ENCODE measurements at places on chromosomes 5 and 9.
A peak's percentile ranks its signal among the peaks of the same experiment; 100 is the strongest.

DNA sequence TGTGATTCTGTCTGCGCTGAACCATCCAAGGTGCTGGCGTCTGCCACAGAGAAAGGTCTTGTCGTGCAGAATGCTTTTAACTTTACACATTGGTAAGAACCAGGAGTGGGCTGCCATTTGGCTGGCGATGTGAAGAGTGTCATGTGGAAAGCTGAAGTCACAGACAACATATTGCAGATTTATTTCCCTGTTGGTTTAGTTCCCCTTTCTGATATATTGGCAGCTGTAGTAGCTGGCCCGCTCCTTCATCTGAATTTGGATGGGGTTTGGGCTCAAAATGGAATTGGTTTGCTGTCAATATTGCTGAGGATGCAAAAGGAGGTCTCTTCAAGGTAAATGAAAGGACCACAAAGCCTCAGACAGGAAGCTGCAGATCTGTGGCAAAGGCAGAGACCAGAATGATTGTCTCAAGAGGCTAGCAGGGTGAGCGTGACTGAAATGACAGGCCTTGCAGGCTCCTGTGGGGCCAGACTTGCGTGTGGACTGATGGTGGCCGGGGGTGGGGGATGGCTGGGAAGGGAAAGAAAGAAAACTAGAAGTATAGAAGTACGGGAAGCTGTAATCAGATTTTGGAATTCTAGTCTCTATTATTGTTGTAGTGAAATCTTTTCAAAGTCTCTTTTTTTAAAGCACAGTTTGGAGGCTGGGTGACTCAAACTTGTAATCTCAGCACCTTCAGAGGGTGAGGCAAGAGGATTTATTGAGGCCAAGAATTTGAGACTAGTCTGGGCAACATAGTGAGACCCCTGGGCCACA, 25.1 kb upstream of the CD180 start:
- DNase-seq: no peak

DNA sequence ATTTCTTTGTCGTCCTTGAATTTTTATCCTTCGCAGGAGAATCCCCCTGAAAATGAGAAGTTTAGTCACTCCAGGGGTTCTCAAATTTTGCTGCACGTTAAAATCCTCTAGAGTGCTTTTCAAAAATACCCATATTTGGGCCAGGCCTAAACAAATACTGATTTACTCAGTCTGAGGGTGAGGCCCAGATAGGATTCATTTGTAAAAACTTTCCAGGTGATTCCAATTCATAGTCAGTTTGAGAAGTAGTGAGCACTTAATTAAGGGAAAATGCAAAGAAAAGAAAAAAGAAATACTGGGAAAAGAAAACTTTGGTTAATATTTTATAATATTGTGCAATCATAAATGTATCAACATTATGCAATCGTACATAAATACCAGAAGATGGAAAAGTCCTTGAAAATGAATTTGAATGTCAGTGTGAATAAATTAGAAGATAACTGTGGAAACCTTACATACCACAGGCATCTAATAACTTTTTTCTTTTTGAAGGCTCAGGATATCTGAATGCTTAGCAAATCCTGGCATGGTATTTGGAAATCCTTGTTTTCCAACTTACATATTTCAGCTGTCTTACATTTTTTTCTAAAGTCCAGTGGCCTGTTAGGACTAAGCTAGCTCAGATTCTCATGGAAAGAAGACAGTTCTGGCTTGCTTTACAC, 116.5 kb upstream of the DAPK1 start:
- DNase-seq: no peak

GRCh38 chr5:139962445-139962844, 80.7 kb downstream of the NRG2 start:
- DNase-seq: no peak

GRCh38 chr5:10351199-10351905, 2.1 kb upstream of the MARCHF6 start:
- DNase-seq: no peak

- no peak for DNase-seq
Measured at GRCh38 chr5:176822041-176822792, 11.9 kb downstream of the UNC5A start.

GRCh38 chr9:129237164-129237611, 59.1 kb upstream of the IER5L start:
- no peak for DNase-seq

DNA sequence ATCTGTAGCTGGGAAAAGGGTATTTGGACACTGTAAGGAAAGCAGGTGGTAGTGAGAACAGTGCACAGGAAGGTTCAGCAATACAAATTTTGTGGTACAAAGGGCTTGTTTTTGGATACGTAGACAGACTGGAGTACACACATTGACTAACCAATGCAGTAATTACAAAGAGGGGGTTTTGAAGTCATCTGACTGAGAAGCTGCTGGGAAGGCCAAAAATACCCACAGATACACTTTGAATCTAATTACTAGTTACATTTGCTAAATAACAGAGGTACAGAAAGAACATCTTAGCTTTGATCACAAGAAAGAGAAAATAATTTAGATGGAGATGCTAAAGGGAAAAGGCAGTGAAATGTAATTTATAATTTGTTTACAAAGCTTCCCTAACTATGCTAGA, 45.9 kb downstream of the PKD2L2 start:
- no peak for DNase-seq

GRCh38 chr5:68778484-68778883, 315.3 kb upstream of the SLC30A5 start:
- no peak for DNase-seq

- DNase-seq: no peak
Measured at GRCh38 chr5:129902816-129903215, 1.4 kb upstream of the CHSY3 start.

DNA sequence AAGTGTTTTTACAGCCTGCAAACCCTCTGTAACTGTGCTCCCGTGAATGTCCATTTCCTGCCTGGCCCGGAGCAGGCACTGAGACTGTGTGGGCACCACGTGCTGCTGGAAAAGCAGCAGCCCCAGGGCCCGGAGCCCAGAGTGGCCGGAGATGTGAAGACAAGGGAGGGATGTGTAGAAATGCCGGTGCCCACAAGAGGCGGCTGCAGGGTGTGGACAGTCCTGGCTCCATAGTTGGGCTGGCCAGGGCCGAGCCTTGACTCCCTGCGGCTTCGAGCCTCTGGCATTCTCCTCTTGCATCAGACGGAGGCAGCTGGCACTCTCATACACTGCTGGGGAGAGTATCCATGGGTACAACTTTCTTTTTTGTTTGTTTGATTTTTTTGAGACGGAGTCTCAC, 13.2 kb upstream of the GFPT2 start:
- no peak for DNase-seq

DNA sequence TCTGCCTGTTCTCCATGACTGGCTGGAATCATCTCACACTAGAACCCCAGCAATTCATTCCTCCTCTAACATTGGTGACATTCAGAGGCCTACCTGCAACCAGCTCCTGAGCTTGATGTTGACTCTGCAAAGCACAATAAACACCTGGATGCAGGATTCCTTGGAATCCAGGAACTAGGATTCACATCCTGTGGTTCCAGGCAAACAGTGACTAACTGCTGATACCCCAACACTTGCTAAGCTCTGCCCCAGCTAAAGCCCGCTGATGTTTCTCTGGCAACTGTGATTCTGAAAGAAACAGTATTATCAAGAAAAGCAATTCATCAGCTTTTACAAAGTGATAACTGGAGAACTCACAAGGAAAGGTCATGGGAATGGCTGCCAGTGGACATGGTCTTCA, 29.2 kb downstream of the SUSD1 start:
- no peak for DNase-seq

- no peak for DNase-seq
Measured at GRCh38 chr5:139363937-139364336, 19.2 kb downstream of the SLC23A1 start.

DNA sequence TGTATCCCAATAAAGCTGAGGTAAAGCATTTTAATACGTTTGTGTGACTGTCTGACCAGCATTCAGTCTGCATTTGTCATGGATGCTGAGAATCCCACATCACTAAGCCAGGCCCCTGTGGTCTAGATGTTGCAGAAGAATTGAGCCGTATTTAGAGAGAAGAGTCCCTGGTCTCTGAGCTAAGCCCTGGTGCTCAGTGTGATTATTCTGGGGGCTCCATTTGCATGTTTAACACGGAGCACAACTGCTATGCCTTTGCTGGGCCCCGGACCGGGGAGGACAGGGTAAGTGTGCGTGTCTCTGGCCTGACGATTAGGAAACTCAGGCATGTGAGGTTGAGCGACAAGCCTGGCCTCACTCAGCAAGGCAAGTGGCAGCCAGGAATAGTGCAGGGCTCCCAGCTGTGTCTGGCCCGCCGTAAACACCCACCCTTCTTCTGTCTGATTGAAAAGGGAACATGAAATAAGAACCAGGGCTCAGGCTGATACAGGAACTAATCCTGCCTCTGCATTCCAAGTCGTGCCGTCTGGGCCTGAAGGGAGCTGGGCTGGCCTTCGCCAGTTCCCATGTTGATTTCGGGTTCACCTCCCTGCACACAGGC, 22.3 kb downstream of the FAM78A start:
- no peak for DNase-seq

DNA sequence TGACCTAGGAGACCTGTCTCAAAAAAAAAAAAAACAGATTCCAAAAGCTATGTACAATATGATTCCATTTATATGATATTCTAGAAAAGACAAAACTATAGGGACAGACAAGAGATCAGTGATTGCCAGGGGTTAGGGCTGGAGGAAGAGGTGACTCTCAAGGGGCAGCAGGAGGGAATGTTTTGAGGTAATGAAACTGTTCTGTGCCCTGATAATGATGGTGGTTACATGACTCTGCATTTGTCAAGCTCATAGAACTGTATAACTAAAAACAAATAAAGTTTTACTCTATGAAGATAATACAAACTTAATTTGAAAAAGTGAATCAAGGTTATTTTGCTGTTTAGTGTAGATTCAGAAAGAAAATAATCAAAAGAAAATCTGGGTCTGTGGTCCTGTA, 125.3 kb upstream of the IQGAP2 start:
- DNase-seq: no peak

DNA sequence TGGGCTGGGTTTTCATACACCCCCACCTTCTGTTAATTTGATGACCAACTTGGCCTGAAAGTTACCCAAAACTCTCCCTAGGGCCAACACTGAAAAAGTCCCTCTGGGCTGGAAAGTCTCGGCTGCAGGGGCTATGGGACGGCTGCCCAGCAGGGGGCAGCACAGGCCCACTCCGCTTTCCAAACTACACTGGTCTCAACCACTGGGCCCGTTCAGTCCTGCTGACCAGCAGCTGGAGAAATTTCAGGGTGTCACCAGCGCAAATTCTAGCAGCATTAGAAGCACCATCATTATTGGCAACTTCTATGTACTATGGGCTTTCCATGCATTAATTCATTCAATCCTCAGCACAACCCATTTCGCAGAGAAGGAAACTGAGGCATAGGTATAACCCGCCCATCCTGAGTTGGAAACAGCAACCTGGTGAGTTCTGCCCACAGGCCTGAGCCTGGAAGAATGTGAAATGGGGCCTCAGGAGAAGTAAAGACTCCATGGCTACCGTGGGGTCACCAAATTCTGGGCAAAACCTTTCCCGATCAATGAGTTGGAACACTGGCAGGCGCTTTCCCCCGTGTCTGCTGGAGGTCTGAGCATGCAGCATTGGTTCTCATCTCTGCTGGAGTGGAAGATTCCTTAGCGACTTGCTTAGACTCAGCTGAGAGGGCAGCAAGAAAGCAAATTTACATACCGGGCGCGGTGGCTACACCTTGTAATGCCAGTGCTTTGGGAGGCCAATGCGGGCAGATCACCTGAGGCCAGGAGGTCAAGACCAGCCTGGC, 9.7 kb downstream of the ORM2 start:
- DNase-seq: peak; percentile 19
